Activated T-helper 1 cell treated with anti-CD3 and anti-CD28 coated beads, Interleukin-2, amount 50 U/mL, for 16 hours (primary cell): ENCODE measurements at places on chromosomes 7 and 10.

GRCh38 chr7:142957723-142958122 is 4.4 kb downstream of the KEL start:
- DNase-seq: no peak

DNA sequence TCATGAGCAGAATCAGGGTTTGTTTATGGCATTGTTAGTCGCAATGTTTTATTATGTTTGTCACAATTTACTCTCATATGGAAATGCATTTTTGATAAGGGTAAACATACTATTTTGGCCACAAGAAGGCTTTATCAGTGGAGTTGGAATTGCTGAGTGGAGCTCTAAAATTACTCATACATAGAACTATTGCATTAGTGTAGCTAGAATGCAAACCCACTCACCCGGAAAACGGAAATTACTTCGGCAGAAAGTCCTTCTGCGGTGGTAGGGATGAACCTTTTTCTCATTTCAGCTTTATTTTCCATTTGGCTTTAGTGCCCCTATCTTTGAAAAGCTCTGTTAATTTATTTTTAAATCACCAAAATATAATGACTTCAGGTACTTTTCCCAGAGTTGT is 42.8 kb upstream of the NPY start:
- no peak for DNase-seq

GRCh38 chr7:134128829-134129228 is 1.7 kb downstream of the LRGUK start:
- no peak for DNase-seq

DNA sequence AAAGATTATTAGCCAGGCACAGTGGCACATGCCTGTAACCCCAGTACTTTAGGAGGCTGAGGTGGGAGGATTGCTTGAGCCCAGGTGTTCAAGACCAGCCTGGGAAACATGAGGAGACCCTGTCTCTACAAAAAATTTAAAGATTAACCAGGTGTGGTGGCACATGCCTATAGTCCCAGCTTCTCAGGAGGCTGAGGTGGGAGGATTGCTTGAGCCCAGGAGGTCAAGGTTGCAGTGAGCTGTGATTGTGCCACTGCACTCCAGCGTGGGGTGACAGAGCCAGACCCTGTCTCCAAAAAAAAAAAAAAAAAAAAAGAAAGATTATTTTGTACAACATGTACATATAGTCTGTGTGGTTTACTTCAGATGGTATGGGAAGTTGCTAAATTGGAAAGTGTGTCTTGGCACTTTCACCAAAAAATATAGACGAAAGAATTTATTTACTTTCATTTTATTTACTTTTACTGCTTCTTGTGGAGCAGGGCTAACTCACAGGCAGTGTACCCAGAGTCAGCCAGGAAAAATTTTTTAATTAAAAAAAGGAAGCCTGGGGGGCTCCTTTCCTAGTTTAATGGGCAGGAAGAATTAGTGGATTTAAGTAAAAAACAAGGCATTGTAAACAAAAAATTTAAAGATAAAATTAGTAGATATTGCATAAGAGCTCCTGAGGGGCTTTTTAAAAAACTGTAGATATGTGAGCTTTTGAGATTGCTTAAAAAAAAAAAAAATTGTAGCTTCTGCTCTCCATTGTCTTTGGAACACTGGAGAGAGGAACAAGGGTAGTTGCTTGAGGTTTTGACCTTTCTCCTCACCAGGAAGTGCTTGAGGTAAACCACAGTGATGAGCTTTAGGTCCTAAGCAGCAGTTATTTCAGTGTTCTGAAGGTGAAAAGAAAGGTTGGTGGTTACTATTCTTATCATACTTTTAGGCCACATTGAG is 44.6 kb upstream of the VDAC2 start:
- no peak for DNase-seq

DNA sequence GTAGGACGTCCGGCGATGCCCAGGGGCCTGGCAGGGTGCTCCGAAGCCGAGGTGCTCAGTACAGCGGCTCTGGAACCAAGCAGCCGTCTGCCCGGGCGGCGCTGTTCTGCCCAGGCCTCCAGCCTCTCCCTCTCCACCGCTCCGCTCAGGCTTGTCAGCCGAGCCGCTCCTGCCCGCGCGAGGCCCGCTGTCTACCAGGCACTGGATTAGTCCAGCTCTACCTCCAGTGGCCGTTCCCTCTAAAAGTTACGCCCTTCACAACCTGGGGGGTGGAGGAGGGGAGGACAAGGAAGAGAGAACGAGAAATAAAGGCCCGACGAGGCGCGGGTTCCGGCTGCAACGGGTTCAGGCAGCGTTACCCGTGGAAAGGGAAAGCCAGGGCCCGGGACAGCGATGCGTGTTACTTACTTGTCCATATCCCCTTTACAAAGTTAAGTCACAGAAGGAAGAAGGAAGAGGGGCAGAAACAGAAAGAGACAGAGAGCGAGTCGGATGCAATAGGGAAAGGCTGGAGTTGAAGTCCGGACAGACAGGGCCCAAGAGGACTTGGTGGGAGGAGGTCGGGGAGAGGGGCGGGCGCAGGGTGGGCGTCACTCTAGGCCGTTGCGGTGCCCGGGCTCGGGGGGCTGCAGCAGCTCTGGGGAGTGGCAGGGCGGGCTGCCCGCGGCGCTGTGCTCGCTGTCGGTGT is 2.8 kb downstream of the SP8 start:
- DNase-seq: no peak

DNA sequence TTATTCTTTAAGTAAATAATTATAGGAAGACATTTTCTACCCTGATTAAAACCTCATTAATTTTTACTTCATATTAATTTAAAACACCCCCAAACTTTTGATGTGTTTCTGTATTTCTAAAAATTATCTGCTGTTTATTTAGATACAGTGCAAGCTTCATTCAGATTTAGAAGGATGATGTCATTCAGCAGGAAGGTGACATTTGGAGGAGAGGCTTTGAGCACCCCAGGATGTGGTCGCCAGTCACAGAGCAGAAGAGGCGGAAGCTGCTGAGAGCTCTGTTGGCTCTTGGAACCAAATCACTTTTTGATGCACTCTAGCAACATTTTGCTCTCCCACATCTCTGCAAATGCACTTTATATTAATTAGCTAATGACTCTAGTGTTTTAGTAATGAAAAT is 233.9 kb upstream of the CACNA2D1 start:
- no peak for DNase-seq
